H9 (cell line): ENCODE measurements at places on chromosomes 16 and 17.

DNA sequence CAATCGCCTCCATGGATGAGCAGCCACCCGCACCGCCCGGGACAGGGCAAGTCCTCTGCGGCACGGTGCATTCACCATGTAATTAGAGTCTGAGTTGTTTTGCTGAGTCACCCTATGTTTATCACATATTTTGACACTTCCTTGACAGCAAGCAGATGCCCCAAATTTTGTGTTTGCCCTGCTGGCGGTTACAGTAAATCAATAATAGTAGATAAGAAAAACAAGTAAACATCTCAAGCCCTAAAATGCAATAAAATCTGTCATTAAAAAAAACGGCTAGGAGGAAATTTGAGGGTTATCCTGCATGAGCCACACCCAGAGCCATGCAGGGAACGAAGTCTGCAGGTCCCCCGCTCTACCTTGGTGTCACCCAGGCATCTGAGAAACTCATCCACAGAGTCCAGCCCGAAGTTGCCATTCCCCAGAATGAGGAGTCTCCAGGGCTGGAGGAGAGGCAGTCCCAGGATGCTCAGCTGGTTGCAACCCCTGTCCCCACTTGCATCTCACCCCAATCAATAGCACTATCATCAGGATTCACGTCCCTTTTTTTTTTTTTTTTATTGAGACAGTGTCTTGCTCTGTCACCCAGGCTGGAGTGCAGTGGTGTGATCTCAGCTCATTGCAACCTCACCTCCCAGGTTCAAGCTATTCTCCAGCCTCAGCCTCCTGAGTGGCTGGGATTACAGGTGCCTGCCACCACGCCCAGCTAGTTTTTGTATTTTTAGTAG lies 16.5 kb upstream of the ST6GALNAC1 start:
- no peak for DNase-seq

DNA sequence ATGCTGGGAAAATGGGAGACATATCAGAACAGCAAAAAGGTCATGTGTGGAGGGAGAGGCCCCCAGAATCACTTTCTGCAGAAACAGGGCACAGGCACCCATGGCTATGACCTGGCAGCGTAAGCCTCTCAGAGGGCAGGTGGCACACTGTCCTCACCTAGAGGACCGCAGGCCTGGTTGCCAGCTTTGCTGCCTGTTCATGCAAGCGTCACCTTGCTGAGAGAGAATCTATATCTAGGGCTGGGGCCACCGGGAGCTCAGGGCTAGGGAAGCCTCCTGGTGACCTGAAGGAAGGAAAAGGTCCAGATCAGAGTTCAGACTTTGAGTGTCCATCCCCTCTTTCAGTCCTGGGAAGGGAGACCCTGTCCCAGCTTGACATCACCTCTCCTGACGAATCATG lies 78.7 kb downstream of the GOSR1 start:
- DNase-seq = no peak

DNA sequence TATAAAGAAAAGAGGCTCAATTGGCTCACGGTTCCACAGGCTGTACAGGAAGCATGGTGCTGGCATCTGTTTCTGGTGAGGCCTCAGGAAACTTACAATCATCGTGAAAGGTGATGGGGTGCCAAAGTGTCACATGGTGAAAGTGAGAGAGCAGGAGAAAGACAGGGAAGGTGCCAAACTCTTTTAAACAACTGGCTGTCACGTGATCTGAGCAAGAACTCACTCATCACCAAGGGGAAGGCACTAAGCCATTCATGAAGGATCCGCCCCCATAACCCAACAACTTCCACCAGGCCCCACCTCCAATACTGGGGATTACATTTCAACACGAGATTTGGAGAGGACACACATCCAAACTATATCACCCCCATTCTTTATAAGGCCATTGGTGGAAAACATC lies 28.4 kb upstream of the HS3ST2 start:
- DNase-seq = no peak

- no peak for DNase-seq
Observed at GRCh38 chr16:29644973-29645693, 17.9 kb upstream of the SPN start.

- DNase-seq = no peak
Observed at GRCh38 chr17:58329035-58329809, 627 bp upstream of the TSPOAP1 start.

DNA sequence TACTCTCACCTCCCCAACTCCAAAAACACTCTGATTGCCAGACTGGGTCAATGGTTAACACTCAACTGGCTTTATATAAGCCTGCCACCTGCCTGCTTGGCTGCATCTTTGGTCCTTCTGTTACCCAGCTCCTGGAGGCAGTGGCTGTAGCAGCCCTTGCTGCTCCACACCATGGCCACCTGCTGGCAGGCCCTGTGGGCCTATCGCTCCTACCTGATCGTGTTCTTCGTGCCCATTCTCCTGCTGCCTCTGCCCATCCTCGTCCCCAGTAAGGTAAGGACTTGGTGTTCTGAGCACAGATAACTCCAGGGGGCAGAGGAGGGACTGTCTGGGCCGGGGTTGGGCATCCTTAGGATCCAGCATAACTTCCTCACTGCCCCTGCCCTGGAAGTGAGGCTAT lies at the start of gene SLC13A2:
SLC13A2 (plus strand) TSS at position 103 of the 400 bp plus-strand sequence; CDS start at position 172, 69 bp downstream.
- peak; percentile 43 for DNase-seq

DNA sequence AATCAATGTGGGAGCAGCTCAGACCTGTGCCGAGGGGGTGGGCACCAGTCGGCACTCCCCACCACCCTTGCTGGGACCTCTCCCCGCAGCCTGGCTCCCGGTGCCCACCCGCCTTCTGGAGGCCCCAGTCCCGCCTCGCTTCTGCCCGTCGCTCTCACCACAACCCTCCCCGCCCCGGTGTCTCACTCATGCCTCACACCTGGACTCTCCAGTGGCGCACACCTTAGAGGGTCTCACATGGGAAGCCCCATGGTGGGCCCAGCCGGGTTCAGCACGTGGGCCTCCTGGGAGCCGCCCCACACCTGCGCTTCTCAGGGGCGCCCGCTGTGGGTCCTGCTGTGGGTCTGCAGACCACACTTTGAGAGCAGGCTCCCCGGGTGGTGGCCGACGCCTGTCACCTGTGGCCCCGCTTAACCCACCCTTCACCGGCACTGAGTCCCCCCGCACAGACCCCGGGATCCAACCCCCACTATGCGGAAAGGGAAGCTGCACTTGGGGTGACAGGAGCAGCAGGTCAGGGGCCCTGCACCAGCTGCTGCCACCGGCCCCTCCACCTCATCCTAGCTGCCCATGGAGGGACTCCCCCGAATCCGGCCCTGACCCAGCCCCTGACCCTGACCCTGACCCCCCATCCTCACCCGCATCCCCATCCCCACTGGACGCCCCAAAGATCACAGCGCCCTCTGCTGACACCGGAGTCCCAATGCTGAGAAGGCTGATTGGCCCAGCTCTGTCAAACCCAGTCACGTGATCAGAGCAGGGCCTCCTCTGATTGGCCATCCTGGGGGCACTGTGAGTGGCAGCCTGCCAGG lies 27.4 kb upstream of the SLC38A10 start:
- DNase-seq = no peak

DNA sequence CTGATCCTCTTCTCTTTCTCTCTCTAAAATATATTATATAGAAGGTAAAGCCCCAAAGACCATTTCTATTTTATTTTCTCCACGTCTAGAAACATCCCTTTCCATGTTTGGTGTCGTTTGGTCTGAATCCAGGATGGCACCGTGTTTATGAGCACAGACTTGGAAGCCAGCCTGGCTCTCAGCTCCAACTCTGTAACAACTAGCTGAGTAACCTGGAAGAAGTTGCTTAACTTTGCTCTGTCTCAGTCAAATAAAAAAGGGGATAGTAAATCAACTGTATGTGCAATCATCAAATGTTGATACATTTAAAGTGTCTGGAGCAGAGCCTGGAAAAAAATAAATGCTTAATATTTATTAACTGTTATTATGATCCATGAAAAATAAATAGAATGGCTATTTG lies 249.8 kb upstream of the MAF start:
- DNase-seq = no peak

DNA sequence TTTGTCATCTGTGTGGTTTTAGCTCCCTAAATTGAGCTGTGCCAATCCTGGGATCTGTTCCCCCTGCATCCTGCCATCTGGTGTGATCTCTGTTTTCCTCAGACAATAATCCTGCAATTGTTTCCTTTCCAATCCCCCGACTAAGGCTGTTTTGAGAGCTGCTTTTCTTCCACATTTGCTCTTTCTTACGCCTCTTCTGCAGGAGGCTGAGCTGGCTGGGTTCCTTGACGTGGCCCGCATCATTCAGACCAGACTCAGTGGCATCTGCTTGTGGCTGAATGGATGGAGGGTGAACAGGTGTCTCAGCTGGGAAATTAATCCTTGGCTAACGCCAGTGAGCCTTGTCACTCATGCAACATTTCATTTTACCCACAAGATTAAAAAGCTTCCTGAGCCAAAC lies 9.8 kb upstream of the MED9 start:
- DNase-seq = no peak
